GM12878 (cell line): ENCODE measurements at places on chromosomes 5 and 9. TPM values are rescaled to one million over a fixed set of nuclear protein-coding genes. Genes with fewer than 3 reads are reported as not detected.

The OR1Q1 gene
- not detected in 2 replicates for total RNA-seq

The FOXD4L5 gene
- 0.21 and 0.29 TPM in 2 replicates for total RNA-seq

The FOXD1 gene
- total RNA-seq = not detected in 2 replicates

The PCDHB13 gene
- total RNA-seq = 0.05 TPM in 1 of 2 replicates, not detected in the other

The DELE1 gene
- total RNA-seq = 62.9 and 63.2 TPM in 2 replicates

The ABCA1 gene
- total RNA-seq = 0.56 and 0.61 TPM in 2 replicates

The SCGB3A1 gene
- 0.46 TPM in 1 of 2 replicates, not detected in the other for total RNA-seq

The ZBED3 gene
- total RNA-seq = 14.1 and 16.9 TPM in 2 replicates

GRCh38 chr5:15574806-15575325 is 74.9 kb downstream of the FBXL7 start:
- no peaks in the 10 kb centered on the region for H3K4me1 ChIP-seq
- H3K36me3 ChIP-seq = no peaks in the 10 kb centered on the region
- no peak overlapping the region for H3K27ac ChIP-seq
- no peak for DNase-seq

- no peak for DNase-seq
- H3K36me3 ChIP-seq = no peaks in the 10 kb centered on the region
Measured at GRCh38 chr5:43040287-43041098, at the start of gene ANXA2R. ANXA2R (minus strand) TSS chr5:43040319; CDS start chr5:43040046, 273 bp downstream.

- no peak for DNase-seq
- no peaks in the 10 kb centered on the region for H3K4me1 ChIP-seq
- no peak overlapping the region for H3K27ac ChIP-seq
- H3K36me3 ChIP-seq = no peaks in the 10 kb centered on the region
- no peak overlapping the region for H3K4me3 ChIP-seq
- no peaks in the 10 kb centered on the region for H3K27me3 ChIP-seq
Measured at GRCh38 chr5:155895484-155895883, 431.5 kb upstream of the SGCD start.
